Lower lobe of right lung (tissue), 2 donors: ENCODE measurements at places on chromosomes 6 and 20. TPM values are rescaled to one million over a fixed set of nuclear protein-coding genes. Genes with fewer than 3 reads are reported as not detected.

Gene EPB41L1
- total RNA-seq, result 68.9 TPM

GRCh38 chr6:55069132-55069781 lies 105.1 kb upstream of the HCRTR2 start:
- H3K27ac ChIP-seq, result no peak overlapping the region
- H3K4me3 ChIP-seq, result no peak overlapping the region
- DNase-seq, result no peak
- no peaks in the 10 kb centered on the region for H3K4me1 ChIP-seq

DNA sequence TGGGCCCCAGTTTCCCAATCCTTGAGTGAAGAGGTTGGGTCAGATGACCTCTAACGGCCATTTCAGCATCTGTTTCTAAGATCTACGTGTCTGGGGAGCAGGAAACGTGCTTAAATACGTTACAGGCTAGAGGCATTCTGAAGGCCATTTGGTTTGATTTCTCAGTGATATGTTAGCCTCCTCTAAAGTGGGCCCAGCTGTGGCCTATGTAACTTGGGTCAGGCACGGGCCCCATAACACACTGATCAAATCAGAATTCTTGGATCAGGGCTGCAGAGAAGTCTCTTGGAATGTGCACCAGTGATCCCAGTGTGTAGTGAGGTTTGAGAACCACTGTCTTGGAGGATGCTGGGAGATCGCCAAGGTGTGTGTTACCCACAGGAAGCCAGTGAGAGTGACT lies 36.1 kb upstream of the TGM3 start:
- no peaks in the 10 kb centered on the region for H3K4me1 ChIP-seq
- no peaks in the 10 kb centered on the region for H3K27me3 ChIP-seq
- DNase-seq, result no peak
- H3K4me3 ChIP-seq, result no peak overlapping the region
- no peak overlapping the region for H3K27ac ChIP-seq

Gene DNAH8
- total RNA-seq, result 0.03 TPM

DNA sequence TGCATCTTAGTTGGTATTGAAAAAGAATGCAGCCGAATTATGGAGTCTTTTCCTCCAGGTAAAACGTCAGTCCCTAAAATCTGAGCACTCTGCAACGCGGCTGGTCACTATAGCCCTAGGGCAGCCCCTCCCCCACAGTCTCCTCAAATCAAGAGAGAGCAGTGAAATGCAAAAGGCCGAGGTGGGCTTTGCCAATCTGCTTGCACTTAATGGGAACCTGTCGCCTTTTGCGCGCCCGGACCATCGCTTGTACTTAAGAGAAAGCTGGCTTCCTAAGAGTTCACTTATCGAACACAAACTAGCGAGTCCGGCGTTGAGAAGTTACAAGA lies 447 bp downstream of the MCM3 start:
- H3K4me1 ChIP-seq, result peaks cover 12% of the 10 kb centered on the region
- H3K36me3 ChIP-seq, result peaks cover 37% of the 10 kb centered on the region
- peak overlapping the region; percentile 76 for H3K27ac ChIP-seq
- H3K4me3 ChIP-seq, result peak overlapping the region; percentile 91

DNA sequence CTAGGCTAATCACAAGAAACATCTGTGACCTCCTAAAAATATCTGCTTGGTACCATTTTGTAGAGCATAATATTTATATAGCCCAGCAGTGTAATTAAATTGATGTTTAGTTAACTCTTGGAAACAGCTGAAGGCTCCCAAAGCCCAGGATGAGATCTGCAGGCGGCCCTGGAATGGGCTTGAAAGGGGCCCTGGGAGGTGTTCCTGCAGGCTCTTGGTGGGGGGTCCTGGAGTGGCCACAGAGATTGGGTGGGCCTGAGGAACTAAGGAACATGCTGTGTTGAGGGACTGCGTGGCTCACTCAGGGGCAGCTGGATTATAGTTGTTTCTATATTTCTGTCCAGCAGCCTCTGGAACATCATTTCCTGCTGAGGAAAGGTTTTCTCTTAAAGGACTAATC lies 9.2 kb downstream of the SCP2D1 start:
- H3K36me3 ChIP-seq, result no peaks in the 10 kb centered on the region
- H3K27ac ChIP-seq, result no peak overlapping the region
- H3K27me3 ChIP-seq, result no peaks in the 10 kb centered on the region
- H3K4me3 ChIP-seq, result no peak overlapping the region
- H3K4me1 ChIP-seq, result no peaks in the 10 kb centered on the region

DNA sequence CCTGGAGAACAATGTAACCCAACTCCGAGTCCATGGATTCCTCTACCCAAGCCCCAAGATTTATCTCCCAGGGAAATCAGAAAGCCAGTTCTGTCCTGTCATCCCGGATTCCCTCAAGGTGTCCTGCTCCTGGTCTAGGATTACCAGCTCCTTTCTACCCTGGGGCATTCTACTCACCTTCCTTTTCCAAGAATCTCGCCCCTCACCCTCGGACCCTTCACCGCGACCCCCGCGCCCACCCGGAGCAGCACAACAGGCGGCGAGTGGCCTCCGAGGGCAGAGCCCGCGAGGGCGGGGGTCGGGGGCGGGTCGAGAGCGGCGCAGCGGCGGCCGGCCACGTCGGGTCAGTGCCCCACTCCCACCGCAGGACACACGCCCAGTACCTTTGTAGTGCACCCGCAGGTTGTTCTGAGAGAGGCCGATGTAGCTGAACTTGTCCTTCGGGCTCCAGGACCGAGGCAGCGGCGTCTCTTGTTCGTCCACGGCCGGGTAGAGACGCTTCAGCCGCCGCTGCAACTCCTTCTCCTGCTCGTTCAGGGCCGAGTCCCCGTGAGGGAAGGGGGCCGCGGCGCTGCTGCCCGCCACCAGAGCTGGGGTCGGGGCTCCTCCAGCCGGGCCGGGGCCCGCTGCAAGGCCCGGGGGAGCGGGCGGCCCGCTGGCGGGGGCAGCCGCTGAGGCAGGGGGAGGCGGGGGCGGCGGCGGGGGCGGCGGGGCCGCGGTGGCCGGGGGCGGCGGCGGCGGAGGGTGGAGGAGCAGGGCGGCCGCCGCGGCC lies 897 bp downstream of the RANBP9 start:
- peak overlapping the region; percentile 85 for H3K4me3 ChIP-seq
- H3K27ac ChIP-seq, result peak overlapping the region; percentile 89
- peaks cover 35% of the 10 kb centered on the region for H3K4me1 ChIP-seq
- H3K36me3 ChIP-seq, result no peaks in the 10 kb centered on the region
- peak; percentile 71 for DNase-seq

DNA sequence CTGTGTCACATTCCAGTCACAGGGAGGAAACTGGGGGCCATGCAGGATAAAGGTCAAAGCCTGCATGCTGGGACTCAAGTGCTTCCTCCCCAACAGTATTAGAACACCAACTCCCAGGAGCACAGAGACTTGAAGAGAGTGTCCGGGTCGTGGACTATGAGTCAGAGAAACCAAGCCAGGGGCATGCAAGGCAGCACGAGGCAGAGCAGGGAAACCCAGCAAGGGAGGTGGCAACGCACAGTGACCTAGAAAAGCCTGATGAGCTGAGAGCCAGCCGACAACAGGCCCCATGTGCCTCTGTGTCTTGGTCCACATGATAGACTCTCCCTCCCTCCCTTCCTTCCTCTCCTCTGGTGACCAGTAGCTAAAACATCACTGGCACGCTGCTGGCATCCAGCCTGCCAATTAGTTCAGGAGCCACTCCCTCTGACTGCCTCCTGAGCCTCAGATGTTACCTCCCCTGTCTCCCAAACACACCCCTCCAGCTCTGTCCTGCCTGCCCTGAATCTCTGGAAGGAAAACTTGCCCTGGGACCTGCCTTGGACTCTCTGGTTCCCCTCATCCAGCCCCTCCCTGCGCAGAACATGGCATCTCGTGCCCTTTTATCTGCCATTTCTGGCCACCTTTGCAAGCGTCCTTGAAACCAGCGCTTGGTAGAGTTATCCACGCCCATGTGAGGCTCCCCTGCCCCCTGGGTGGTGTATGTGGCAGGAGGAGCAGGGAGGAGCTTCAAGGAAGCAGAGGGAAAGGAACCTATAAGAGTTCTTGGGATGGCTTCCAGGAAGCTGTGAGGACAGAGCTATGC lies 16.2 kb upstream of the RNF39 start:
- H3K4me1 ChIP-seq, result peaks cover 5% of the 10 kb centered on the region
- H3K27ac ChIP-seq, result peak overlapping the region; percentile 62
- H3K27me3 ChIP-seq, result peaks cover 35% of the 10 kb centered on the region
- no peak overlapping the region for H3K4me3 ChIP-seq

GRCh38 chr6:109503327-109504224 lies 20.6 kb upstream of the ZBTB24 start:
- no peaks in the 10 kb centered on the region for H3K27me3 ChIP-seq
- no peaks in the 10 kb centered on the region for H3K36me3 ChIP-seq
- no peak overlapping the region for H3K4me3 ChIP-seq
- DNase-seq, result no peak
- H3K27ac ChIP-seq, result no peak overlapping the region

DNA sequence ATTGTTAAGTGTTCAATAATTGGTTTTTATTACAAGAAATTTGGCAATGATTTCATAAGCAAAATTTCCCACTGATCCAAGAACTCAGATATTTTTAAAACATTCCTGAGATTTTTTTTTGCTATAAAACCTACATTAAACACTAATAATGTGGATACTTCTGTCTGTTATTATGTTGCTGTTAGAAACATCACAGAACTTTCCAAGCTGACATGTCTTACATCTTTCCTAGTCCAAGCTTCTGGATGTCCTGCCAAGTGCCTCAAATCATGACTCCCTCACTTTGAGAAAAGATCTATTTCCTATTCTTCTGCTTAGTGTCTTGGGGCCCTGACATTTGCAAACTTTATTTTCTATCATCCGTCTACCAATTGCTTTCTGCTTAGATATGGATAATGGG lies 110.8 kb downstream of the RFPL4B start:
- no peaks in the 10 kb centered on the region for H3K27me3 ChIP-seq
- H3K27ac ChIP-seq, result no peak overlapping the region
- no peaks in the 10 kb centered on the region for H3K4me1 ChIP-seq
- H3K4me3 ChIP-seq, result no peak overlapping the region

- no peak overlapping the region for H3K4me3 ChIP-seq
- peak; percentile 12 for DNase-seq
- H3K4me1 ChIP-seq, result peaks cover 48% of the 10 kb centered on the region
- H3K27ac ChIP-seq, result no peak overlapping the region
Measured at GRCh38 chr6:158006331-158006730, 24.7 kb downstream of the SYNJ2 start.

DNA sequence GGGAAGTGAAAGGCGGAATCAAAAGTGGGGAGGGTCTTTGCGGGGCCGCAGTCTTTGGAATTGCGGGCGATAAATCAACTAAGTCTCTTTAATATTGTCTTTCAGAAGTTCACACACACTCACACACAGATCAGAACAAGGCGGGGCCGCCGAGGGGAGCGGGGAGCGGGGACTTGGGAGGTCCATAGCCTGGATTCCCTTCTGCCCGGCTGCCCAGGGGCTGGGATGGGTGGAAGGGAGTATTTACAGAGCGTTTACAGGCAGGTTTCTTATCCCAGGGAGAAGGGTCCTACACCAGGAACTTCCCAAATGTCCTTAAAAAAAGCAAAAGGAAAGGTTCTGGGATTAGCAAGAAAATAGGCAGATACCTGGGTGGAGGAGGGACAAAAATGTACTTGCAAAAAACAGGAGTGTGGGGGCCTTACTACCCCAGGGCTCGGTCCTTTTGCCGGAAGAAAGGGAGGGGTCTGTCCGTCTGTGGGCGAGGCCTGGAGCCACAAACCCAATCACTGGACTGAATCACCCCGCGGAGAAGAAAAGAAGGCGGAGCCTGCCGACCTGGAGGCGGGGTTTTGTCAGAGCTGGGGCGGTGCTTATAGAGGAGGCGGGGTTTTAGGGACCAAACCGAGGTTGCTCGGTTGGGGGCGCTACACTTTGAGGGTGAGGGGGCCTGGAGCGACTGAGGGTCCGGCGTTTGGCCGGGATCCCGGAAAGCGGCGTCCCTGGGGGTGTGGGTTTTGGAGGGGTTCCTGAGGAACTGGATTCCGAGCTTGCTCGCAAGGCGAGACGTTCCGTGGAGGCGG lies 3.2 kb downstream of the PRRT1 start:
- H3K27me3 ChIP-seq, result peaks cover 40% of the 10 kb centered on the region
- DNase-seq, result peak; percentile 74
- H3K4me3 ChIP-seq, result peak overlapping the region; percentile 31
- no peak overlapping the region for H3K27ac ChIP-seq
- peaks cover 15% of the 10 kb centered on the region for H3K4me1 ChIP-seq

- H3K4me3 ChIP-seq, result no peak overlapping the region
- no peaks in the 10 kb centered on the region for H3K36me3 ChIP-seq
- no peak overlapping the region for H3K27ac ChIP-seq
- H3K4me1 ChIP-seq, result no peaks in the 10 kb centered on the region
Measured at GRCh38 chr20:39424962-39425678, 463.0 kb downstream of the DHX35 start.

Gene ZNF311
- total RNA-seq, result 1.6 TPM

Gene UNC5CL
- total RNA-seq, result 1.1 TPM

DNA sequence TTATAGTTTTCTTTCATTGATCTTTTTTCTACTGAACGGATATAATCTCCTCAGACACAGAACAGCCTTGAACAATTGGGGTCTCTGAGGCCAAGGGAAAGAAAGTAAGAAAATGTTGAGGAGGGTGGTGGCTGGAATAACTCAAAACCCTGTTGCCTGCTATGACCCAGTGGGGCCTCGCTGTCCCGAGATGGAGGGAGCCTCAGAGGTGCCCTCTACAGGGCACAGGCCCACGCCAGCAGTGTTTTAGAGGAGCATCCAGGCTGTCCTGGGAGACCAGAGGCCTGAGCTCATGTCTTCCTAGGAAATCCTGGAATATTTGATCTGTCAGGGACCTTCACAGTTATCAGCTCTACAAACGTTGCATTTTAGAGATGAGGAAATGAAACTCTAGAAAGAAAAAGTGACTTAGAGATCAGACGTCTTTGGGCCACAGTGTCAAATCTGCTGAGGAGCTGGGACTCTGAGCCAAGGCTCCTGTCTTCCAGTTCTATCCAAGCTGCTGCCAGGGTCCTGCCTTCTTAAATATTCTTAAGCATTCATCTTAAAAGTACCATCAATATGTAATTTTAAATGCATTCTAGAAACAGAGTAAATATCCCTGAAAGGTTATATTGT lies 26.3 kb downstream of the ALDH5A1 start:
- peak; percentile 69 for DNase-seq
- no peak overlapping the region for H3K27ac ChIP-seq
- H3K36me3 ChIP-seq, result no peaks in the 10 kb centered on the region
- no peaks in the 10 kb centered on the region for H3K4me1 ChIP-seq

Gene IYD
- 1.9 TPM for total RNA-seq

- H3K4me1 ChIP-seq, result no peaks in the 10 kb centered on the region
- H3K27me3 ChIP-seq, result no peaks in the 10 kb centered on the region
- H3K27ac ChIP-seq, result no peak overlapping the region
- H3K4me3 ChIP-seq, result no peak overlapping the region
- peaks cover 83% of the 10 kb centered on the region for H3K36me3 ChIP-seq
Measured at GRCh38 chr6:36510365-36510764, 36.9 kb downstream of the STK38 start.

- H3K27ac ChIP-seq, result no peak overlapping the region
- H3K27me3 ChIP-seq, result no peaks in the 10 kb centered on the region
- no peaks in the 10 kb centered on the region for H3K4me1 ChIP-seq
- no peak for DNase-seq
- H3K36me3 ChIP-seq, result no peaks in the 10 kb centered on the region
Measured at GRCh38 chr6:143200167-143200770, 139.6 kb downstream of the AIG1 start.

- H3K4me1 ChIP-seq, result peaks cover 36% of the 10 kb centered on the region
- H3K27me3 ChIP-seq, result no peaks in the 10 kb centered on the region
- H3K27ac ChIP-seq, result no peak overlapping the region
- H3K36me3 ChIP-seq, result no peaks in the 10 kb centered on the region
- DNase-seq, result no peak
Measured at GRCh38 chr6:116010386-116010785, 50.3 kb downstream of the FRK start.

- no peaks in the 10 kb centered on the region for H3K36me3 ChIP-seq
- no peak overlapping the region for H3K4me3 ChIP-seq
- no peak overlapping the region for H3K27ac ChIP-seq
- no peak for DNase-seq
Measured at GRCh38 chr6:115545672-115545986, 515.1 kb downstream of the FRK start.
